SK-N-MC (cell line): ENCODE measurements at places on chromosomes 11 and 22.

DNA sequence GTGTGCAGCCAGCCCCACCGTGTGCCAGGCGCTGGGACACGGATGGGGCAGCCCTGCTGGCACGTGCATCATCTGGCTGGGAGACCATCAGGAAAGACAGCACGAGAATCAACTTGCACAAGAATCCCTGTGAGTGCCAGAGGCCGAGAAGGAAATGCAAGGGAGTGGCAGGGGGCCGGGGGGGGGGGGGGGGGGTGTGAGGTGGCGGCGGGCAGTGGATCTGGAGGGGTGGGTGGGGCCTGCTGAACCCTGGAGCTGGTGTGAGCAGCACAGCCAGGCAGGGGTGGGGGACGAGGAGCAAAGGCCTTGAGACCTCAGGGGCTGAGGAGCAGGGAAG lies 14.0 kb upstream of the FLRT1 start:
- DNase-seq: no peak

DNA sequence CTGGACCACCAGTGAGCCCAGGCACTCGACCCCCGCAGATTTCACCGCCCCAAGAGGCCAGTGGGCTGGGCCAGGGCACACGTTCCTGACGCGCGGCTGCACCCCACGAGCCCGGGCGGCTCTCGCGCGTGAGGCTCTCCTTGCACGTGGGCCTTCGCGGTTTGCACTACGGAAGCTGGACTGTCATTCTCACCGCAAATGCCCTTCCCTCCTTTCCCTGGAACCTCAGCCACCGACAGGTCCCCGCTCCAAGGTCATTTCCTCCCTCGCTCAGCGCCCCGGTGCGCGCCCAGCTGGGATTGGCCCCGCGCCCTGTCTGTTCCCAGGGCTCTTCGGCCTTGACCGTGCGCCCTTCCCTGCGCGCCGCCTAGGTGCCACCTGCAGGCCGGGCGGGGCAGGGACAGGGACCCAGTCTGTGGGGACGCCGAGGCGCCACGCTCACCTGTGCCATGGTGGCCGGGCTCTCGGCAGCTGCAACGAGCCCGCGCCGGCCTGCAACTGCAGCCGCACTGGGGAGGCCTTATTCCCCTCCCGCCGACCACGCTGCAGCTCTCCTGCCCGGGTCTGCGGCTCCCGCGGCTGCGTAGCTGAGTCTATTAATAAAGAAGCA lies 2.1 kb upstream of the CPT1A start:
- DNase-seq: no peak

GRCh38 chr11:123406441-123407129 lies 23.5 kb upstream of the GRAMD1B start:
- DNase-seq: no peak

GRCh38 chr22:35033635-35034296 lies 32.2 kb upstream of the ISX start:
- DNase-seq: no peak

DNA sequence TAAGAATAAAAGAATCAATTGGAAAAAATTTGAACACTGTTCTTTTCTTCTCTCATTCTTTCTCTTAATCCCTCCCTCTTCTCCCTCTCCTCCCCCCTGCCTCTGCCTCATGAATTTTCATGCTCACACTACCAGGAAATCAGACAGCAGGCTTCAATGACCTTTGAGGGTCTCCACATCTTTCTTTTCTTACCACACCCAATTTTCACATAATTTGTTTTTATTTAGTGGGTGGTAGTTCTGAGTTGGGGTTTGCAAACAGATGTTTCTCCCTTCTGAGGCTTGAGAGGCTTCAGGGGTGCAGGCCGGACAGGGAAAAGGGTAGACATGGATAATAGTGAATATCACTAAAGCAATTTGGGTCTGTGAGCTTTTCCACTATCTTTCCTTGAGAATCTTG lies 95.5 kb downstream of the SPATA19 start:
- DNase-seq: no peak

- DNase-seq: no peak
Measured at GRCh38 chr11:114033066-114033465, 26.4 kb upstream of the ZBTB16 start.

GRCh38 chr11:74847395-74847794 lies 98.7 kb downstream of the RNF169 start:
- no peak for DNase-seq

DNA sequence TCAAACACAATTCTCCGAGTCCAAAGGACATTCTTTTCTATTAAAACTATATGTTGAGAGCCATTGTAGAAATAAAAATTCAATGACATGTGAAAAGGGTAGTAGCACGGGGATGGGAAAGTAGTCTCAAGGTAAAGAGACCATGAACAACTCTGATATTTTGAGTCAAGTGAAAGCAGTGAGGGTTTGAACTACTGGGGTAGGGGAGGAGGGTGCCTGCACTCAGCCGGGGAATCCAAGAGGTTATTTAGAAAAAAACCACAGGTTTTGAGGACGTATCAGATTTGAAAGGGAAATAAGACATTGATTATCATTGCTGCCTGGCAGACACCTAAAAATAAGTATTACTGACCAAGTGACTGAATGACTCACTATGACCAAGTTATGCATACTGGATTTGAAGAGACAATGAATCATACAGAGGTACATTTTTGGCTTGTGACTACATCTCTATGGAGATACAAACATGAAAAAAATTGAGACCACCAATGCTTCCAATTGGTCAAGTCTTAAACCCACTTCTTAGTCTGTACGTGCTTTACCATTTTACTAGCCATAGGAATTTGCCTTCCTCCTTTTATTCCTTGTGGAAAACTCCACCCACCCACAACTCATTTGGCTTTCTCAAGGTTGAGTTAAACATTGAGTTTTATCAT lies 2.2 kb upstream of the OR52H1 start:
- DNase-seq: no peak

GRCh38 chr11:67178421-67178820 lies 59.4 kb downstream of the KDM2A start:
- DNase-seq: no peak

- DNase-seq: no peak
Measured at GRCh38 chr11:67119585-67120391, 725 bp downstream of the KDM2A start.

- no peak for DNase-seq
Measured at GRCh38 chr11:12754582-12755234, 80.5 kb downstream of the TEAD1 start.

DNA sequence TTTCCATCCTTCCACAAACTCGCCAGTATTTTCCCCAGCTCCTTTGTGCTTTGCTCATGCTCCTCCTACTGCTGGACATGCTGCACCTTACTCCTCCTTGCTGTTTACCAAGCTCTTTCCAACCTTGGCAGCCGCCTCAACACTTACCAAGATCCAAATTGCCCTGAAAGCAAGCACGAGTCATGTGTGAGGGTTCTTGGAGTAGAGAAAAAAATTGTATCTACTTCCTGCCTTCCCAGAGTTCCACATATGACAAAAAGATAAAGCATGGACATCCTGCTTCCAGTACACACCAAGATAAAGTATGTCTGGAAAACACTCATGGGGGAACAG lies 767.5 kb downstream of the NTM start:
- DNase-seq: no peak

GRCh38 chr11:117127171-117127901 lies 16.8 kb upstream of the PAFAH1B2 start:
- DNase-seq: no peak

- no peak for DNase-seq
Measured at GRCh38 chr11:18230859-18231258, 5.7 kb downstream of the SAA4 start.

DNA sequence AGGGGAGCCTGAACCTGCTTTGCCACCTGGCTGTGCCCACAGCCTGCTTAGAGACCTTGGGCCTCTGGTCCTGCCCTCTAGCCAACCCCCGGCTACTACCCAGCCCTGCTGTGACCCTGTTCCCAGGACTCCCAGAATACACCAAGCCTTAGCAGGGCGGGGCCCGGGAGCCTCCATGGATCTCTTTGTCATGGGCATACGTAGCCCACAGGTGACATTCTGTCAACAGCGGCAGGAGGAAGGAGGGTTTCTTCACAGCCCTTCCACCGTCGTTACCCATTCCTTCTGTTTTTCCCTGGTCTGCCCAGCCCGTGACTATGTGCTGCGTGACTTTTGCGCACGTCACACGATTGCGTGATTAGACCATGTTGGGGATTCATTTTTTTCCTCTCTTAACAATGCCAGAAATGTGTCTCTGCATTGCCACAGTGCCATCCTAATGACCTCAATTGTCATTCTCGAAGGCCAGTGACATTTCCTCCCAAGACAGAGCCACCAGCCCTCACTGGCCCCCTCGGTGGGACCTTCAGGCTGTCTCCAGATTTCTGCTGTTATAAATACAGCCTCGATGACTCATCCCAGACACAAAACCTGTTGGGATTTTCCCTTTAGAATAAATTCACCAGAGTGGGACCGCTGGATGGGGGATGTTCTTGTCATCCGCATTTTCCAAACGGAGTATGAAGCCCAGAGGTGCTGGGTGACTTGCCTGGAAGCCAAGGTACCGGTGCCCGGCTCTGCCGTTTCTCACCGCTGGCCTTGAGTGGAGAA lies 9.0 kb downstream of the SYT12 start:
- no peak for DNase-seq

DNA sequence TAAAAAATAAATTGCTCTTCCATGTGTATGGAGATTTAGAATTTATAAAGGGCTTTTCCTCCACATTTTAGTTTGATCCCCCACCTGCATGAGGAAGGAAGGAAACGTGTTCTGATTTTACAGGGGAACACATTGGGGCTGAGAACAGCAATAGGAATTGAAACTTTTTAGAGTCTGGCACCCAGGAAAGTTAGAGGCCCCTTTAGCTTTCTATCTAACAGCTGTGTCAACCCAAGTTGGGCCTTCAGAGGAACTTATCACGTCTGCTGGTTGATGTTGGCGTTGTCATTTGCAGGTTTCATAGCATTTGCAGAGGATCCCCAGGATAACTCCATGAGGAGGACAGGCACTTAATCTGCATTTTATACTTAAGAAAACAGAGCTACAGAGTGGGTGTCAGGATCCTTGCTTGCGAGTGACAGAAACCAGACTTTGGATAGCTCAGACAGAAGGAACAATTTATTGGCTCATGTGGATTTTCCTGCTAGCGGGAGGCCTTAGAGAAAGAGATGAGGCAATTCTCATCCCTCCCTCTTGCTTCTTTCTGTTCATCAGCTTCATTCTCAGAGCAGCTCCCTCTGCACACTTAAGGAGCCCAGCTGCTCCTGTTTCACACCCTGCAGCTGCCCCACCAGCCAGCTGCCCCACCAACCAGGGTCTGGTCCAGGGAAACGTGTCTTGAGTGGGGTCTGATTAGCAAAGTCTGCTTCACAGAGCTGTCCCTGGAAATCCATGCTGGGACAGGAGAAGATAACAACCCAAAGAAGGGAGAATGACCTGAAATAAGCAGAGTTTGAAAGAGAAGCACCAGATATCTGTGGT lies 92.5 kb upstream of the OR4B1 start:
- DNase-seq: no peak

DNA sequence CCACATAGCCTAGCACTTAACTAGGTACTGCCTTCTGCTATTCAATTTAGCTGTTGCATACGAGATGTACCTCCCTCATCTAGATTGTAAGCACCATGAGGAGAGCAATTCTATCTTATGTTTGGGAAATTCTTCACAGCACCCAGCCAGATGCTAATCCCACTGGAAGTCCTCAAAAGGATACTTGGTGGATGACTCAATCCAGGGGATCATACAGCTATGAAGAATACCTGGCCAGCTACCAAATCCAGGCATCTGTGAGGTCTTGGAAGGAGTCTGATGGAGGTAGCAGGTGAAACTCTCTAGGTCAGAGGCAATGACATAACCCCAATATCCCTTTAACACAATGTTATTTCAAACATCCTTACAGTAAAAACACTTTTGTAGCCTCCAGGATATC lies 167.8 kb upstream of the NCAM1 start:
- no peak for DNase-seq

DNA sequence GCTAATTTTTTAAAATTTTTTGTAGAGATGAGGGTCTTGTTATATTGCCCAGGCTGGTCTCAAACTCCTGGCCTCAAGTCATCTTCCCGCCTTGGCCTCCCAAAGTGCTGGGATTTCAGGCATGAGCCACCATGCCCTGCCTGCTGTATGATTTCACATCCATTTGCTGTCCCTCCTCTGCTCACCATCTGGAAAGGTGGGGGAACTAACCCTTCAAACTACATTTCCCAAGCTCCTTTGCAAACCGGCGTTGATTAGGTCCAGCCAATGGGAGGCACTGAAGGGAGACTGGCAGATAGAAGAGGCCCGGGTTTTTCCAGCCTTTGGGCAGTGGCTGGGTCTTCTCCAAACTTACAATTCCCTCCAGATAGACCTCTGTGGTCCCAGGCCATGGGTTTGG lies 19.3 kb downstream of the RFPL1 start:
- DNase-seq: no peak

DNA sequence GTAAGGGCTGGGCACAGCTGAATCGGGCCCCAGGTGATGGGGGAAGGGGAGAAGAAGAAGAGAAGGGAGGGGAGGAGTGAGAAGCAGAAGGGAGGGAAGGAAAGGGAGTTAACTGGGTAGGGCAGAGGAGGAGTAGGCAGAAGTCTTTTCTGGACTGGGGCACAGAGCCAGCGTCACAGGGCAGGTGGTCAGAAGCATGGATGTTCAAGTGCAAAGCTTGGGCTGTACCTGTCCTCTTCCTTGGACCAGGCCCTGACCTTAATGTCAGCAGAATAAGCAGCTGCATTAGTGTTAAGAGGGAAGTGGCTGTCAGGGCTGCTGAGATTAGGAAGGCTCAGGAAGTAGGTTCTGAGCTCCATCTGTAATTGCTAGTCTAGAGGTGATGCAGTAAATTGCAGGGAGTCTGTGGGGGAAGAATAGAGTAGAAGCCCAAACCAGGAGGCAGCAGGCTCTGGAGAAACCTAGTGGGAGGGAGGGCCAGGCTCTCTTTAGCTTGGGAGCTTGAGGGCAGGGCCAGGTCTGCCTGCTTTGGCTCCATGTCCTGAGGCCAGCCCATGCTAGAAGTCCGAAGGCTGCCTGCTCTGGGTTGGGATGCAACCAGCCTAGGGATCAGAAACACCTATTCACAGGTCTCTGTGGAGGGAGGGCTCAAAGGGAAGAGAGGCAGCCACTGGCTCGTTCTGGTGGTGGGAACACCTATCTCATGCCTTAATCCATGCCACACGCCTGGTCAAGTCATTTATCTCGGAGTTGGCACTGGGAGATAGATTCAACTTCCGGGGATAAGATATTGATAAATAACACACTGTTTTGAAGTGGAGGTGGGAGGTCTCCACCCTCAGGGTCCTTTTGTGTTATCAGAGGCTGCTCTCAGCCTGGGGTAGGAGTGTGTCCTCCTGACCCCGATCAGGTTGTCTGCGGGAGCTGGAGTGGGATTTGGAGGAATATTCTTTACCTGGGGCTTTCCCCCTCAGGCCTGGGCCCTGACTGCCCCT lies 1.7 kb upstream of the UCP3 start:
- no peak for DNase-seq

DNA sequence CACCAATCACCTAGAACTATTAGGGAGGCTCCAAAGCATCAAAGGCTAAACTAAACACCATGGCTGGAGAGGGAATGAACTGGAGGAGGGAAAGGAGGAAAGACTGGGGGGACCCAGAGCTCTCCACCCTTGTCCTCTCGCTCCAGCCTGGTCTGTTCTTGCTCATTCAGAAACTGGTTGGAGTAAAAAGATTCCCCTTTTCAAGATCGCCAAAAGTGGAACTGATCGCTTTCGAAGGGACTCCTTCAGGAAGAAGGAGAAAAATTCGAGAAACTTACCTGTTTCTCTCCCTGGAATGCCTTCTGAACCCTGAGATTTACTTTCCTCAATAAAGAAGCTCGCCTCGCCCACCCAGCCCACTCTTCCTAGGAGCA lies 46.9 kb downstream of the OR4D9 start:
- no peak for DNase-seq
